Activated T-helper 9 cell treated with anti-CD3 and anti-CD28 coated beads, Interleukin-2, amount 50 U/mL, for 16 hours (primary cell): ENCODE measurements at places on chromosomes 11 and 22.

- DNase-seq: peak; percentile 39
These were observed 95.0 kb downstream of the SWAP70 start for GRCh38 chr11:9758637-9759518.

DNA sequence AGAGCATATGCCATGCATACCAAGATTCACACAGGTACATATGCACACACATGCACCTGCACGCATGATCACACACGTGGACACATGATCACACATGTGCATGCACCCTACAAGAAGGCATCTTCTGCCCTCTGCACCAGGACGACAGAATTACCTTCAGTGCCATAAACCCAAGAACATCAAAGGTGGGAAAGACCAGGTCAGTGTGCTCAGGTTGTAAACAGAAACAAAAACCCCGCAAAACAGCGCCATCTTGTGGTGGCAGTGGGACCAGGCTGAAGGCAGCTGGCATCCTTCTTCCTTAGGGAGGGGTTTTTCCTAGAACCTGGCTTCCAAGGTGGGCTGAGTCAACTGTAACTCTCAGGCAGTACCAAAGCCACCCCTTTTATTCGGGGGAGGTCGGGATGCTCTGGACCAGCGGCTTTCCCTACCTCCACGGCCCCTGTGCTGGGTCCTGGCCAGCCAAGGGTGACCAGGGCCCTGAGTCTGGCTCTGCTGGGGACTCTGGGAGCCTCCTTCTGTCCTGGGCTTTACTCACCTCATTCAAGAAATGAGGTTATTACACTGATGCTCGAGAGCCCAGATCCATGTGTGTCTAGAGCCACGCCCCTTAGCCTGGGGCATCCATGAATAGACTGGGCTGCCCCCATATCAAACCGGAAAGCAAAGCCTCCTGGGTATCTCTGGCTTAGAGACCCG, 69.4 kb upstream of the FGF3 start:
- peak; percentile 47 for DNase-seq

DNA sequence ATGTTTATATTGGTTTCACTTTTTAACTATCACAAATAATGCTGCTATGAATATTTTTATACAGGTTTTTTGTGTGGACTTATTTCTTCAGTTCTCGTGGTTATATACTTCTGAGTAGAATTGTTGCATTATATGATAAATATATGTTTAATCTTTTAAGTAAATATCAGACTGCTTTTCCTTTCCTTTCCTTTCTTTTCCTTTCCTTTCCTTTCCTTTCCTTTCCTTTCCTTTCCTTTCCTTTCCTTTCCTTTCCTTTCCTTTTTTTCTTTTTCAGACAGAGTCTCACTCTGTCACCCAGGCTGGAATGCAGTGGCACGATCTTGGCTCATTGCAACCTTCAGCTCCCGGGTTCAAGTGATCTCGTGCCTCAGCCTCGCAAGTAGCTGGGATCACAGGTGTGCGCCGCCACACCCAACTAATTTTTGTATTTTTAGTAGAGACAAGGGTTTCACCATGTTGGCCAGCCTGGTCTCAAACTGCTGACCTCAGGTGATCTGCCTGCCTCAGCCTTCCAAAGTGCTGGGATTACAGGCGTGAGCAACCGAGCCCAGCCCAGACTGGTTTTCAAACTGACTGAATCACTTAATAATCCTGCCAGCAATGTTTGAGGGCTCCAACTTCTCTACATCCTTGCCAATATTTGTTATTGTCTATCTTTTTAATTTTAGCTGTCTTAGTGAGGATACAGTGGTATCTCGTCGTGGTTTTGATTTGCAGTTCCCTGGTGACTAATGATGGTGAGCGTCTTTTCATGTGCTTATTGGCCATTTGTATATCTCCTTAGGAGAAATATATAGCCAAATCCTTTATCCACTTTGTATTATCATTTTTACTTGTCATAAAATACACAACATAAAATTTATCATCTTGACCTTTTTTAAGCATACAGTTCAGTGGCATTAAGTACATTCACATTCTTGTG, 21.9 kb downstream of the HTR3B start:
- no peak for DNase-seq

GRCh38 chr11:63012839-63013238, 2.8 kb downstream of the SLC22A8 start:
- DNase-seq: no peak

DNA sequence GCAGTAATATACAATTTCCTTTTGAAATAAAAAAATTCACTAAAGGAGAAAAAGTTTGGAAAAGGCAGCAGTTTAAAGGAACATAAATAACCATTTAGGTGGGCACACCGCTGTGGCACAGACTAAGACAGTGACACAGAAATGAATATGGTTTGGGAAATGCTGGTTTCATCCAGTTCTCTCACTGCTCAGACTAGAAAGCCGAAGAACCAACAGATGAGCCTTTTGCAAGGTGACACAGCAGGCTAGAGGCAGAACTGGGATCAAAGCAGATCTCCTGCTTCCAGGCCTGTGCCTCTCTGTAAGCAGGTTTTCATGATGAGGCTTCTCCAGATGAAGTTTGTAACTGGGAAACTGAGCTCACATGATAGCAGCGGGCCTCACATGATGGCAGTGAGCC, 380.0 kb upstream of the NARS2 start:
- no peak for DNase-seq

DNA sequence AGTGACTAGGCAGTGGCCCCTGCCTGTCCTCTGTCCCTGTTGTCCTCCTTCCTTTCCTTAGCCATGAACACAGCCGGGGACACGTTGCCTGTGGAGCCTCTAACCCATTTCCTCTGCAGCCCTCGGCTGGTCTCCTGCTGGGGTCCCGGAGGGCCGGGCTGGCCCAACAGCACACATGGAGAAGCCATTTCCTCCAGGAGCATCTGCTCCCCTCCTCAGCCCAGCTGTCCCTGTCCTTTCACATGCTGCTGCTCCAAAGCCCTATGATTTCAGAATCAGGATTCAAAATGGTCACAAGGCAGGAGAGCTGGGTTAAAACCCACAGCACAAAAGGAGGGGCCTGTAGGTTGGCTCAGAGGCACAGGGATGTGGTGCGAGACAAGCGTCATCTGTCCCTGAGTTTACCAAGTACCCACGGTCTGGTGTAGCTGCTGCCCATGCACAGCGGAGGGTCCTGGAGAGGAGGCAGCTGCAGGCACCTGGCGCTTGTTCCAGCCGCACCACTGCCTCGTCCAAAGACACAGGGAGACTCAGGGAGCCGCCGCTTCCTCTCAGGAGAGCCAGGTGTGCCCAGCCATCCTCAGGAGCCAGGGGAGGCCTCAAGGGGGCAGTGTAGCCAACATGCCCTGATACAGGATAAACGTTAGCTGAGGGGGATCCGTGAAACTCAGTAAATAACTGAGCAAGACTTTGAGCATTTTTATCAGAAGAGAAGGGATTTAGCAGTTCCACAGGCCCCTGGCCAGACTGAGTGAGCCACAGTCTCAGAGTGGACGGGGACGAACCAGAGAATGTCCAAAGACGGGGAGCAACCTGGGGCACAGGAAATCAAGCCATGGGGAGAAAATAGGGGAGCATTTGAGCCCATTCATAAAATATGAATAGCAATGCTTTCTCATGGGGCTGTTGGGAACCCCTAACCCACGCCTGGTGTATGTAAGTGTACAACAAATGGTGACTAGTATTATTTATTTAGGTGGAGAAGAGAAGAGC, 3.9 kb upstream of the VSIG10L2 start:
- peak; percentile 11 for DNase-seq

DNA sequence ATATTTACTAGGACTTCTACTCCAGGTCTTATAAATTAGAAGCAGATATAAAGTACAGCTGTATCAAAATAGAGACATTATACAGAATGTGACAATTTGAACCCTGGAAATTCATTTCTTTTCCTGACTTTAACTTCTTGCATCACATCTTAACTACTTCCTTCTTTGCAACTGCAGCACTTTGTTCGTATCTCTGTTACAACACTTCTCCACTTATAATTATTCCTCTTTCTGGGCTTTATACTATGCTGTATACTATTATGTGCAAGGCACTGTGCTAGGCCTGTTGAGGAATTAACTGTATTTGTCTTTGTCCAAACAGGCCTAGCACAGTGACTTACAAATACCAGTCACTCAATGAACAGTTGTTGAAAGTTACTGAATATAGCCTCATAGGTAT, 1.8 kb upstream of the SLC36A4 start:
- DNase-seq: no peak

DNA sequence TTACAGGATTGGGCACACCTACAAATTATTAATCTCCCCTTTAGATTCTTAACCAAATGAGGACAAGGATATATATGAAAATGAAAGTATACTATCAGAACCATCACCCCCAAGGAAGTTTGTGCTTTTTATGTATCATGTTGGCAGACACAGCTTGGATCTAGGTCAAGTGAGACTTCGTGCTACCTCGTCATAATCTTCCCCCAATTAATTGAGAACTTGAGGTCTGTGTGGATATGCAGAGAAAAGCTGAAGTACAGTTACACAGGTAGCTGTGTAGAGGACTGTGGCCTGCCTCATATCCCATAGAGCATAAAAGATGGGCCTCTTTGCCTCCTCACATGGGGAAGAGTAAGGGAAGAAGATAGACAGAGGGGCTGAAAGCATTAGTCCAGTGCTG, 45.6 kb downstream of the DNHD1 start:
- DNase-seq: no peak

DNA sequence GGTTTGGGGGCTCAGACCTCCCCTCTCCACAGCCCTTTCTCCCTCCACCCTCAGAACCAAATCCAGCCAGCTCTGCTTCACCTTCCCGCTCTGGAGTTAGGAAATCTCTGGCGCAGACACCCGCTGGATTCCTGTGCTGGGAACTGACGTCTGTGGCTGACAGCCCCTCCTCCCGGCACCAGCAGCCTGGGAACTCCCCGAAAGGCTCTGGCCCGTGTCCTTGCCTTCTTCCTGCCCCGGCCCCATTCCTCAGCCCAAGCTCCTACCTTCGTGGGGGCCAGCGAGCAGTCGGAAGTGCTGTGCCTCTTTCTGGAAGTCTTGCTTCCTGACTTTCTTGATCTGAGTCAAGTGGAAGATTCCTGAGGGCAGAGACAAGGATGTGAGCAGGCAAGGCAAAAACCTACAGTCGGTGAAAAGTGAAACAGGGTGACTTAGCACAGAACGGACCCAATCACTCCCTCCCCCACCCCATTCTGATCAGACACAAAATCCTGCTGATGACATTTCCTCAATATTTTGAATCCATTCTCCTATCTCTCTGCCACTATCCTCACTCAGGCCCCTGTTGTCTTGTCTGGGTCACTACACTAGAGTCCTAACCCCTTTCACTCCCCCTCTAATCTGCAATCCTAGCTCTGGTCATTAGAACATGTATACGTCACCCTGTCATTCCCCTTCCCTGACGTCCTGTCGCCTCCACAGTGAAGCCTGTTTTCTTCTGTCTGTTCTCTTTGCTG, 34.1 kb downstream of the CHRDL2 start:
- no peak for DNase-seq

GRCh38 chr22:31952094-31952401, 7.7 kb downstream of the YWHAH start:
- DNase-seq: no peak

DNA sequence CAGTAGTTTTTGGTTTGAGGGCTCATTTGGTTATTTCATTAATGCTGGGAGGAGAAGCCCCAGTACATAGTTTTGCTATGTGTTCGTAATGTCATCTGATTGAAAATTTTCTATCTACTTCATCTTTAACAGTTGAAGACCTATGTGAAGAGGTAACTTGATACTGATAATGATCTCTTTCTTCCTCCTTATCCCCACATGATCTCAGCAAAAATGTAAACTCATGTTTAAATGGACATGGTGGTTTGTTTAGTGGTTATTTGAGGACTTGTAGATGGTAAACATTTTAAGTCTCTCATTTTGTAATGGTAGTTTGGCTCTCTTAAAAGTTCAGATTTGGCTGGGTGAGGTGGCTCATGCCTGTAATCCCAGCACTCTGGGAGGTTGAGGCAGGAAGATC, 53.7 kb upstream of the SPTBN2 start:
- no peak for DNase-seq

GRCh38 chr11:71999362-71999761, 653 bp downstream of the IL18BP start:
- DNase-seq: no peak

GRCh38 chr11:73961321-73961720, 10.5 kb downstream of the DNAJB13 start:
- DNase-seq: no peak

DNA sequence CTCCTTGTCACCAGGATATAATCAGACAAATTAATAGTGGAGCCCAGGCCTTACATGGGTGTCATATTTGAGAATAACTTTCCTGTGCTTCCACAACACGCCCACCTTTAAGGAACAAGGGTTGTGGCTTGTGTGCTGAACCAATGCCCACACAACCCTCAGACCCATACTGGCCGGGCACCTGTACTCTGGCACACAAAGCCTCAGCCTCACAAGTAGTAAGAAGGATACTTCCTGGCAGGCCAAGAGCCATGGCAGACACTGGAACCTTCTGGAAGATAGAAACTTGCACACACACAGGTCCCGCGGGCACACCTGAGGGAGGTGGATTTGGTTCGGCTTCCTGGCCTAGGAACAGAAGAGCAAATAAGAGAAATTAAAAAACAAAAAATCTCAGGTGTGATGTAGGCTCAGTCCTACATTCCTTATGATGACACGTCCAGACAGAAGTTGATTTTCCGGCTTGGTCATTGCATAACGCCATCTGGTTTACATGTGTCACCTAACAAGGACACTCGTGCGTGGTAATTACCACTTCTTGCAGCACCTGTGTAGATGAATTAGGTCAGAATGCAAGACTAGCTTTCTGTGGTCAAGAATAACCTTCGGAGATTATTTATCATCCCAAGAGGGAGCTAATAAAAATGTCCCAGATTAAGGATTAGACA, 5.8 kb upstream of the BRD1 start:
- DNase-seq: no peak

DNA sequence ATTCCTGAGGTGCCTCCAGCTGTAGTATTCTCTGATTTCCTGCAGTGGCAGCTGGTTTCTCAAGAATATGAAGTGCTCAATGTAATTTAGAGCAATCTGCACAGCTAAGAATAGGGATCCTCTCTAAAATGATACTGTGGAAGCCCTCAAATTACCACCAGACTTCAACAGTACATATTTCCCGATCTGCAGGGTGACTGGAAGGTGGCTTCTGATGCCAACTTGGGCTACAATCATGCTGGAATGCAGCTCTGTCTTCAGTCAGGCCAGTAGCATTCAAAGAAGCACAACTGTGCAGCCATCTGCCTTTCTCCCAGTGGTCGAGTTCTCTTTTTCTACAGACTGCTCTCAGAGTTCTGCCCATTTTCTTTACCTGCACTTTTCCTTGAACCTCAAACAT, 55.5 kb upstream of the CD5 start:
- DNase-seq: no peak

- no peak for DNase-seq
These were observed 321.3 kb downstream of the BLID start for GRCh38 chr11:121794671-121795141.

- DNase-seq: no peak
These were observed 3.0 kb downstream of the RASSF10 start for GRCh38 chr11:13012056-13012661.
